CD4-positive, alpha-beta T cell treated with Interleukin-6 for 4 hours (primary cell): ENCODE measurements at places on chromosomes 1 and 21.
A peak's percentile ranks its signal among the peaks of the same experiment; 100 is the strongest.

DNA sequence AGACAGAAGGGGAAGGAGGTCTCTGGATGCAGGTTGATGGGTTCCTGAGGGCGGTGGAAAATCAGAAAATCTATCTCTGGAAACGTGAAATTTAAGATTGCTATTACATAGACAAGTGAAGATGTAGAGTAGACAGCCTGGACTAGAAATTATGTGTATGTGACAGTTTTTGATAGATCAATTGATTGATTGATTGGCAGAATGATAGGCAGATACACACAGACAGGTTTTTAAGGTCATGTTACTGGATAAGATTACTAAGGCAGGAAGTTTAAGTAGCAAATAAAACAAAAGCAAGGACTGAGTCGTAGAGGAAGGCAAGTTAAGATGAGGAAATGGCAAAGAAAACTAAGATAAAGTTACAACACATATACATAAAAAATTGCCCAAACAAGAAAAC lies 124.7 kb downstream of the RGS21 start:
- DNase-seq, result no peak

DNA sequence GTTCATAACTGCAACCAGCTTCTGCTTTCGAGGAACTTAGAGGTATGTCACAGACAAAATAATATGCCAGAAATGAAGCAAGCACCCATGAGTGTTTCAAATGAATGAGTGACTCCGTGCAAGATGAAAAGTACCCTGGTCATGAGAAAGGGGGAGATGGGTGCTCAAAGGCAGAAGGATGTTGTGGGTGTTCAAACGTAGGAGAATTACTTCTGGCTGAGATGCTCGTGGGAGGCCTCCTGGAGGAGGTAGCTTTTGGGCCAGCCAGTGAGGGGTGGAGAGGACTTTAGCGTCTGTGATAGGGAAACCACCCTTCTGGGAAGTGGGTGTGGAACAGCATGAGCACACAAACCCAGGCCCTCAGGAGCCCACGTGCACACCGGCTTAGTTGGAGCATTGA lies 113.8 kb downstream of the SYF2 start:
- no peak for DNase-seq

DNA sequence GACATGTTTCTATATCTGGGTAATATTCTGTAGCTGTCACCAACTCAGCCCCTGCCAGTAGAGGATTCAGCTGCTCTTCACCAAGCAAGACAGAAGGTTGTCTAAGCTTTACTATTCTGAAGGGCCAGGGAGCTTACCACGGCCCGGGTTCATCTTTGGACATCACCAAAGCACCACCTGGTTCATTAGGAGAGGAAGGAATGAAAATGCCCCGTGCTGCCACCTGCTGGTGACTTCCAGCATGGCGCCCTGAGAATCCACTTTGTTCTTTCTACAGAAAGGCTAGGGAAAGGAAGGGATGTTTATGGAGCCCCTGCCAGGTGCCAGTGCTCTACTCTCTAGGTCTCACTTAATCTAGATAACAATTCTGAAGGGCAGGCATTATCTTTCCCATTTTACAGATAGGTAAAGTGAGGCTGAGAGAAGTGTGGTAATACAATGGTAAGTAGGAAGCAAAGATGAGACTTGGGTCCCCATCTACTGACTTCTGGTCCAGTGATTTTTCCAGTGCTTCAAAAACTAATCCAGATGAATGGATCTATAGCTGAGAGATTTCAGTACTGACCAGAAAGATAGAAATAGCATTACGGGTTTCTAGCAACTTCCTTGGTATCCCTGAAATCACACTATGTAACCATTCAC lies 79.5 kb downstream of the BEND5 start:
- peak; percentile 49 for DNase-seq

- no peak for DNase-seq
These were observed 44.1 kb downstream of the ITSN1 start for GRCh38 chr21:33686386-33686785.

DNA sequence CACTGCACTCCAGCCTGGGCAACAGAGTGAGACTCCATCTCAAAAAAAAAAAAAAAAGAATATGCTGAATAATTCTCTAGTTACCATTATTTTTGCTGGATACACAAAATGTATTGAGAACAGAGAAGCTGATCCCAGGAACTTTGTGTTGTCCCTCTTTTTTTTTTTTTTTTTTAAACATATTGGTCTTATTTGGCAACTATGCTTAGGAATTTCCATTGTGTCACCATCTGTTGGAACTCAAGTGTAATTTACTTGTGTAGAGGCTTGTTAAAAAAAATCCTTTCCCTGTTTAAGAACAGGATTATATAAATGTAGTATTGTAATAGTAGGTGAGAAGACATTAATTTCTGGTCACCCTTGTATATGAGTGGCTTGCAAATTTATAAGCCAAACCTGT lies 28.6 kb downstream of the CAMSAP2 start:
- DNase-seq, result no peak

DNA sequence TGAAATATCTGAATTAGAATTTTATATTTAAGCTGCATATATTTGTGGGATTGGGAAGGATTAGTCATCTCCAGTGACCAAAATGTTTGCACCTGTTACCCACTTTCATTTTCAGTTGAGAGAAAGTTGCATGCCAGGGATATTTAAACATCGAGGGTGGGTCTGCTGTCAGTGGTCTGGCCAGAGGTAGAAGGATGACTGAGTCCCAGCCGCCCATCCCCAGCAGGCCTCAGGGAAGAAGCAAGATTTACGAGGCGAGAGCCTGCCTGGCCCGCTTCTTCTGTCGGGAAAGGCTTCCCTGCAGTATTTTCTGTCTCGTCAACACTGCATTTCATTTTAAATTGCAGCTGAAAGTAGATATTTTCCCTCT lies 1.4 kb upstream of the MAN1C1 start:
- DNase-seq, result no peak

DNA sequence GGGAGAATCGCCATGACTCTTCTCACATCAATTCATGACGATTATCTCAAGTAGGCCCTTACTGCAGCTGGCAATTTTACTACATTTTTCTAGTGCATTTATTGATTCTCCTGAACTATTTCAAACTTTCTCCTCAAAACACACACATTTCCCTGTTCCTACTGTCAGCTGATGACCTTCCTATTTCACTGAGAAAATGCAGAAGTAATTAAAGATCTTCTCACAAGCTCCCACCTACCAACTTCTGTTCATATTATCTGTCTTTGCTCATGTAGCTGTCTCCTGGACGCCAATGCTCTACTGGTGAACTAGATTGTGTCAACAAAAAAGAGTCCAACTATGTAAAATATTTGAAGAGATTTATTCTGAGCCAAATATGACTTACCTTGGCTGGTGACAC lies 36.4 kb upstream of the FASLG start:
- DNase-seq, result no peak
